H9 (cell line): ENCODE measurements at places on chromosomes 4 and X. TPM values are rescaled to one million over a fixed set of nuclear protein-coding genes. Genes with fewer than 3 reads are reported as not detected.

DNA sequence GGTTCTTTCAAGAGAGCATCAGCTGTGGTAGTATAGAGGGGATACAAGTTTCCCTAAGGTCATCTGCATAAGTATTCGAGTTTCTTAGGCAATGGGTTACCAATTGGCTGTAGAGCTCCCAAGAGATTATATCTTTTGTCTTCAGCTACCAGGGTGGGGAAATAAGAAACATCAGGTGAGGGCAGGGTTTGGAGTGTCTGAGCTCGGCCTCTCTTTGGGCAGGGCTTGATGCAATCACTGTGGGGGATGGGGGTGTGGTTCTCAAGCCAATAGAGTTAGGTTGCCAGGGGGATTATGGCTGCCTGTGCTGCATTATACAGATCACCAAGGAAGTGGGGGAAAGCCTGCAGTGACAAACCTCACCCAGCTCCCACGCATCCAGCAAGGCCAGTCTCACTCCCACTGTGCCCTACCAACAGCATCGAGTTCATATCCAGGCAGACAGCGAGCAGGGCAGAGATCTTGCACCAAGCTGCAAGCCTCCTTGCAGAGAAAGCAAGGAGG is 172.1 kb upstream of the MAGEE2 start:
- H3K36me3 ChIP-seq, result no peaks in the 10 kb centered on the region
- no peaks in the 10 kb centered on the region for H3K27me3 ChIP-seq
- no peaks in the 10 kb centered on the region for H3K4me1 ChIP-seq
- H3K27ac ChIP-seq, result no peak overlapping the region
- no peak overlapping the region for H3K4me3 ChIP-seq
- no peak for DNase-seq

DNA sequence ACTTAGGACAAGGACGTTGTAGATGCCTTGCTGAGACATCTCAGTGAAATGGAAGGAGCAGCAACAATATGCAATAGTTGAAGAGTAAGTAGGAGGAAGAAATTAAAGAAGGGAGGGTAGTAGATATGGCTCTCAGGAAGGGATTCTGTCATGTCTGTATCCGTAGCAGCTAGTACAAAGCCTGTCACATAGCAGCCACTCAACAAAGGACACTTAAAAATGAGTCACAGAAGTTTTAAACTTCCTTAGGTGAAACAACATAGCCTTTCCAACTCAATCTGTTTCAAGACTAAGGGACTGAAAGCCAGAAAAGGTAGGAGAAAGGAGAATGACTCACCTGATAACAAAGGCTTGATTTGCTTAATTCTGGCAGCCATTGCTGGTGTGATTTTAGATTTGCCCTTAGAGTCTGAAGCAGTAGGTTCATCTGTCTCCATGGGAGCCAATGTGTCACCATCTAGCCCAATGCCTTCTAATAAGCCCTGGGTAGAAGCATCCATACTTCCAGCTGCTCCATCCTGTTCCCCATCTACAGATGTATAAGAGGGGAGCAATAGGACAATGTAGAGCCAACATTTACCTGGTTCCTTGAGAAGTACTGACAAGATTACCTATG is 86.6 kb downstream of the HUWE1 start:
- no peak overlapping the region for H3K27ac ChIP-seq
- peaks cover 31% of the 10 kb centered on the region for H3K36me3 ChIP-seq
- no peaks in the 10 kb centered on the region for H3K4me1 ChIP-seq
- no peaks in the 10 kb centered on the region for H3K27me3 ChIP-seq

DNA sequence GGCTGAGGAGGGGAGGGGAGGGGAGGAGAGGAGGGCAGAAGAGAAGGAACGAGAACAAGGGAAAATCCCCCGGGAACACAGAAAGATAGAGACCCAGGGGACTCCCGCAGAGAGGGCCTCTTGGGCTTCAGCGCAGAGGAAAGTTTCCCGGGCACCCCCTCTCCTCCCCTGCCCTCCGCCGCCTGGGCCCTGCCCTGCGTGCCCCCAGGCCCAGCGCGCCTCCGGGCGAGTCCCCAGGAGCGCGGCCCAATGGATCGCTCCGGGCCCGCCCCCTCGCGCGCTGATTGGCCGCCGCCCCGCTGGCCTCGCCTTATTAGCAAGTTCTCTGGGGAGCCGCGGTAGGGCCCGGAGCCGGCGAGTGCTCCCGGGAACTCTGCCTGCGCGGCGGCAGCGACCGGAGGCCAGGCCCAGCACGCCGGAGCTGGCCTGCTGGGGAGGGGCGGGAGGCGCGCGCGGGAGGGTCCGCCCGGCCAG is at the start of gene MSX1:
Gene MSX1, plus strand, starts transcription at position 341 of the 474 bp plus-strand sequence. CDS start 235 bp downstream, outside the sequence.
- H3K4me3 ChIP-seq, result peak within 1 kb of the TSS; percentile 73
- peak; percentile 96 for DNase-seq
- H3K27ac ChIP-seq, result no peak within 1 kb of the TSS
- H3K36me3 ChIP-seq, result no peaks in the 10 kb centered on the region; the same call in 2 of the 3 replicates
- peaks cover 91% of the 10 kb centered on the region for H3K27me3 ChIP-seq

DNA sequence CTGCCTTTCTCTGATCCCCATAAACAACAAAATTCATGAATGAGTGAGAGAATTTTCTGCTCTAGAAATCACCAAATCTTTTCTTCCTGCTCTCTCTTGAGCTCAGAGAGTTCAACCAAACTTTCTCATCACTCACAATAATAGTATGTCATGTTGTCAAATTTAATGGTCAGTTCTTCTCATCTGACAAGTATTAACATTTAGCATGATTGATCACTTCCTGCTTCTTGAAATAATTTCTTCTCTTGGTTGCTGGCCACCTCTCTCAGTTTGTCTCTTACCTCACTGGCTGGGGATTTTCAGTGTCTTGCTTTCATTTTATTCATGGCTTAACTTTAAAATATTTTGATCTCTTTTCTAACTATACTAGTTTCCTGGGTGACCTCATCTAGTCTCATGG is 25.5 kb upstream of the FGF5 start:
- DNase-seq, result no peak
- H3K27ac ChIP-seq, result no peak overlapping the region
- no peaks in the 10 kb centered on the region for H3K4me1 ChIP-seq
- no peak overlapping the region for H3K4me3 ChIP-seq

DNA sequence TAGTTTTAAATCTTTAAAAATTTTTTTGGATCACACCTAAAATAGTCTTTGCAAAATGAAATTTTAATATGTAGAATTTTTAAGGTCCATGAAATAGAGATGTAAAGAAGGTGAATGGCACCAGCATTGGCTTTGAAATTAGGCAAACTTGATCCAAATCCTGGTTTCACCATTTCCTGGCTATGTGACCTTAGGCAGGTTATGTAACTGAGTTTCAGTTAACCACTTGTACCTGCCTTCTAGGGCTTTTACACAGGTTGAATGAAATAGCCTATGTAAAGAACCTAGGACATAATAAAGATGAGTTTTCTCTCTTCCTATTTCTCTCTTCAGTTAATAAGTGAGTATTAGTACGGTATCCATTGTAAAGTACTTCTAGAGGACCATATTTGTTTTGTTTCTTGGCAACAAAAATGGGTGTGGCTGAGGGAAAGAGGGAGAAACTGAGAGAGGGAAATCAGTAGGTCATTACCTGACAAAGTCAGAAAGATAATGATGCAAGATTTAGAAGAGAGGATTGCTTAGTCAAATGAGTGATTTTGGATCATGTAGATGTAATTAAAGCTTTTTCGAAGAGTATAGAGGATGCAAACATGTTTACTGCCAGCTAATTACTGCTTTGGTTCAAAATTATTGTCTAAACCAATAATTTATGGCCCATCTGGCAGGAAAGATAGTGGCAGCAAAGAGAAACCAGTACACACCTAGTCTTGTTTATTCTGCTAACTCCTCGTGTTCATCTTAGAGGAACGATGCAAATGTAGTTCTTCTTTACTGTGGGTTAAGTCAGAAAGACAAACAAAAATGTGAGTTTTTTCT is 81.9 kb downstream of the PDLIM5 start:
- H3K27me3 ChIP-seq, result no peaks in the 10 kb centered on the region
- H3K36me3 ChIP-seq, result no peaks in the 10 kb centered on the region
- H3K4me3 ChIP-seq, result no peak overlapping the region
- peaks cover 11% of the 10 kb centered on the region; the same call in 1 of the 2 replicates for H3K4me1 ChIP-seq
- peak overlapping the region; percentile 33 for H3K27ac ChIP-seq

Gene SPANXB1
- not detected in 2 replicates for total RNA-seq

Gene DMRTC1B
- total RNA-seq, result not detected in 2 replicates

- H3K27ac ChIP-seq, result no peak overlapping the region
- H3K4me3 ChIP-seq, result no peak overlapping the region
- no peak for DNase-seq
- no peaks in the 10 kb centered on the region for H3K27me3 ChIP-seq
- no peaks in the 10 kb centered on the region for H3K36me3 ChIP-seq
These were observed 8.5 kb upstream of the TMPRSS11D start for GRCh38 chr4:67892253-67892652.

- no peak overlapping the region for H3K27ac ChIP-seq
- no peak for DNase-seq
- H3K27me3 ChIP-seq, result no peaks in the 10 kb centered on the region
- H3K4me3 ChIP-seq, result no peak overlapping the region
These were observed 15.6 kb downstream of the RPGR start for GRCh38 chrX:38311743-38312142.

GRCh38 chr4:104206784-104207183 is 287.9 kb downstream of the CXXC4 start:
- H3K4me3 ChIP-seq, result no peak overlapping the region
- no peak overlapping the region for H3K27ac ChIP-seq
- H3K36me3 ChIP-seq, result no peaks in the 10 kb centered on the region
- H3K4me1 ChIP-seq, result no peaks in the 10 kb centered on the region

- no peak overlapping the region for H3K27ac ChIP-seq
- no peak for DNase-seq
- H3K27me3 ChIP-seq, result no peaks in the 10 kb centered on the region
These were observed 85.4 kb downstream of the DCHS2 start for GRCh38 chr4:154406018-154406795.

DNA sequence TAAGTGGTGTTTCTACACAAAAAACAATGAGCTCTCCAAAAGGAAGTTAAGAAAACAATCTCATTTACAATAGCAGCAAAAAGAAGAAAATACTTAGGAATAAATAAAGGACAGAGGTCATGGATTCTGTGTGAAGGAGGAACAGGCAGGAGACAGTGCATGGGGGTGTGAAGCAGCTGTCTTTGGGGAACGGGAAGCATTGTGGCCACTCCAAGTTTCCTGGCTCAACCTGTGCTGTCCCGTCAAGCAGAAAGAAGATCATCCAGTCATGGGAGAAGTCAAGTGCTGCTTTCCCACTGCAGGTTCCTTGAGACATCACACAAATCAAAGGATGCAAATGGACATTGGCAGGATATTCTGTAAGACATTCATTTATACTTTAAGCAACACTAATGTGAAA is 66.1 kb upstream of the MAML3 start:
- H3K4me1 ChIP-seq, result peaks cover 7% of the 10 kb centered on the region
- no peak for DNase-seq
- H3K4me3 ChIP-seq, result no peak overlapping the region

GRCh38 chr4:88063634-88064296 is 56.3 kb downstream of the PKD2 start:
- H3K36me3 ChIP-seq, result peaks cover 78% of the 10 kb centered on the region
- no peaks in the 10 kb centered on the region for H3K4me1 ChIP-seq
- H3K4me3 ChIP-seq, result no peak overlapping the region

Gene PPEF2
- total RNA-seq, result not detected in 2 replicates

Gene NUDT10
- total RNA-seq, result 11.9 and 12.2 TPM in 2 replicates

Gene MAOA
- 0.28 and 0.44 TPM in 2 replicates for total RNA-seq

GRCh38 chr4:149113804-149114430 is 671.7 kb upstream of the NR3C2 start:
- no peak overlapping the region for H3K4me3 ChIP-seq
- no peaks in the 10 kb centered on the region for H3K36me3 ChIP-seq
- H3K27me3 ChIP-seq, result no peaks in the 10 kb centered on the region
- no peak overlapping the region for H3K27ac ChIP-seq
- DNase-seq, result no peak
- no peaks in the 10 kb centered on the region for H3K4me1 ChIP-seq

Gene TNIP3
- total RNA-seq, result not detected in 2 replicates

GRCh38 chr4:117621673-117622072 is 412.6 kb upstream of the NDST3 start:
- DNase-seq, result no peak
- H3K4me3 ChIP-seq, result no peak overlapping the region
- no peaks in the 10 kb centered on the region for H3K4me1 ChIP-seq
- H3K36me3 ChIP-seq, result no peaks in the 10 kb centered on the region; the same call in 1 of the 2 replicates

DNA sequence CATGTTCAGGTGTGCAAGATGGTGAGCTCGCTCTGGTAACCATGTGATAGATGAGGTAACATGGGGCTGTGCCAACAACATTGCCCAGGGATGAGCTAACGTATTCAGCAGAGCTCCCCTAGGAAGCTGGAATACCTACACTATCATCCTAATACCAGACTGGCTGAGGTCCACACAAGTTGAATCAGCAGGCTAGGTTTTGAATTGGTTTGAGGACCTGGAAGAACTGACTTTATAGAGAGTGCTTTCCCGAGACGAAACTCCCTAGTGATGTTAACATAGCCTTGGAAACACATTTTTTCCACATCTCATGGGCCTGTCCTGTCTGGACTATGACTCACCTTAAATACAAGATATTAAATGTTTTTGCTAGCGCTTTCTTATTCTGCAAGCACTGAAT is 56.7 kb downstream of the IGFBP7 start:
- H3K4me1 ChIP-seq, result no peaks in the 10 kb centered on the region
- no peak overlapping the region for H3K4me3 ChIP-seq
- H3K27me3 ChIP-seq, result no peaks in the 10 kb centered on the region
- no peak for DNase-seq

DNA sequence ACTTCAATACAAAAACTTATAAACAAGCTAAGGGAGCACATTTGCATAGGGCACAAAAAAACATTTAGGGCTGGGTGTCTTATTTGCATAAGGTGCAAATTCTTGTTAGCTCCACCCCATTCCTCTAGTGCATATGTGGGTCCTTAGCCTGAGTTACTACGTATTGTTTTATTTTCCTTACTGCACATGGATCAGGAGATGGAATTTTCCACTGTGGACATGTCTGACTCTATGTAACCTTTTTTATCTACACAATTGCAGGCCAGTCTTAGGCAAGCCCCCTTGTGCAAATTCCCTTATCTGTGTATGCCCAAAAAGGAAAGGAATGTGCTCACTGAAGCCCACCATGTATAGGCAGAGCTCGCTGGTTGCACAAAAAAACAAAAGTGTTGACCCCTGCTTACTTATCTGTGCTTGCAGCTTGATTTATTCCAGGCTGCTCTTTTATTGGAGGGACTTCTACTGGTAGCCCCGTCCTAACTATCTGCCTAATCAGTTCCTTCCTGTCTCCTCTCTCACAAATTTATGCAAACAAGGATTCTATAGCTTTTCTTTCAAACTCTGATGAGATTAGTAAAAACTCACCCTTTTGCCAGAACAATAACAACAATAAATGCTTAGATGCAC is 359.0 kb upstream of the MAGEB16 start:
- no peaks in the 10 kb centered on the region for H3K4me1 ChIP-seq
- H3K27ac ChIP-seq, result no peak overlapping the region
- H3K4me3 ChIP-seq, result no peak overlapping the region
- no peak for DNase-seq
- H3K27me3 ChIP-seq, result no peaks in the 10 kb centered on the region
- peaks cover 19% of the 10 kb centered on the region for H3K36me3 ChIP-seq

- H3K4me3 ChIP-seq, result no peak overlapping the region
- peaks cover 3% of the 10 kb centered on the region; the same call in 1 of the 3 replicates for H3K36me3 ChIP-seq
- peaks cover 4% of the 10 kb centered on the region; the same call in 1 of the 2 replicates for H3K4me1 ChIP-seq
- H3K27me3 ChIP-seq, result no peaks in the 10 kb centered on the region
- H3K27ac ChIP-seq, result no peak overlapping the region
- DNase-seq, result peak; percentile 59
These were observed 140.3 kb downstream of the PJA1 start for GRCh38 chrX:69024931-69025330.
